Activated naive CD4-positive, alpha-beta T cell treated with anti-CD3 and anti-CD28 coated beads, Interleukin-2, amount 50 U/mL, for 16 hours (primary cell): ENCODE measurements at places on chromosomes 1 and 21.
A peak's percentile ranks its signal among the peaks of the same experiment; 100 is the strongest.

DNA sequence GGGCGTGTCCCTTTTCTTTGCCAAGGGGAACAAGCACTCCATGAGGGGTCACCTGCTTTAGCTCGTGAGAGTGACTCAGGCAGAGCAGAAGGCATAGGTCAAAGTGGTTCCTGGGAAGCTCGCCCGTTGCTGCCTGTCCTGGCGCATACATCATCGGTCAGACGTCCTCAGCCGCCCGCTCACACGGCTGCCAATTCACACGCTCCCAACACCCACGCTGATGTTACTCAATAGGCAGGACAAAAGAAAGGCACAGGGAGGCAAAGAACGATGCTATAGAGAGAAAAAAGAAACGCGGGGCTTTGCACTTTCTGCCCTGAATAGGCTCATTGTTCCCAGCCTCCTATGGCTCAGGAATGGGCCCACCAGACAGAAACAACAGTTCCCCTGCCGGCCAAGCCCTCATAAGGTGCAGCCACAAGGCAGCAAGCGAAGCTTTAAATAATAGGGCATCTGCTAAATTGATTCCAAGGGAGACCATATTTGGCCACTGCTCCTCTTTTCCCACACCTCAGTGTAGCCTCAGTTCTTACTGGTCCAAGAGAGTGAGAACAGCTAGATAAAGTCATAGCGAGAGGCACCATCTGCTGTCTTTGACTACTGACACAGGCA, 38.7 kb downstream of the VTCN1 start:
- DNase-seq = no peak

DNA sequence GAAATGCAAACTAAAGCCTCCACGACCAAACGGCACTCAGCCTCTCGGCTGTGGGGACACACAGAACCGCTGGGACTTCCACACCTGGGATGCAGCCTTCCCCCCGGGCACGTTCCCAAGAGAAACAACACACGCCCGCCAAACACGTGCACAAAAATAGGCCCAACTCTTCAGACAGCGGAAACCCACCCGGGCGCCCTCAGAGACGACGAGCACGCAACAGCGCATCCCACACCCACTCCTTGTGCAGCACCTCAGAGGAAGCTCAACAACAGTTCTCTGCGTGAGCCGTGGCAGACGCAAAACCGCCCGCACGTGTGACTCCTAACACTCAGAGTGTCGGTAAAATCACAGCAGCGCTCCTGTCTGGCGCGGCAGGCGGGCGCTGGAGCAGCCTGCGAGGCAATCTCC, 5.3 kb downstream of the C1orf159 start:
- no peak for DNase-seq

- peak; percentile 40 for DNase-seq
Measured at GRCh38 chr1:86913399-86913895, 479 bp downstream of the SELENOF start.

GRCh38 chr1:50812346-50812745, 147.7 kb downstream of the FAF1 start:
- DNase-seq = no peak

- no peak for DNase-seq
Measured at GRCh38 chr21:45334591-45335081, 46.9 kb upstream of the POFUT2 start.

GRCh38 chr1:159581422-159581821, 6.2 kb upstream of the APCS start:
- no peak for DNase-seq

GRCh38 chr1:168772428-168773060, 43.5 kb upstream of the DPT start:
- DNase-seq = no peak

DNA sequence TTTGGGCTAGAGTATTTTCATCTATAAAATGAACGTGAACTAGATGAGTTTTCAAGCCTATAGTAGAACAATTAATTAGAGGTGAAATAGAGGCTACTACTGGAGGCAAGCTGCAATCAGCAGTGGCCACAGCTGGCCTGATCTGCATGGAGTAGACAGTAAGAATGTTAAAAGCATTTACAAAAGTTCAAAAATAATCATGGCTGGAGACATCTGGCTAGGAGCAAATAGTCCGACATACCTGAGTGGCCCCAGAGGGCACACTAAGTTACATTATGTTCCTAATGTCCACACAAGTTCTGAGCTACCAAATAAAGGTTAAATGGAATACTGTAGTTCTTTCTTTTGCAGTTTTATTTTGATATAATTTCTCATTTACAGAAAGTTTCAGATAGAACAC, 28.0 kb downstream of the MPZL1 start:
- DNase-seq = no peak

DNA sequence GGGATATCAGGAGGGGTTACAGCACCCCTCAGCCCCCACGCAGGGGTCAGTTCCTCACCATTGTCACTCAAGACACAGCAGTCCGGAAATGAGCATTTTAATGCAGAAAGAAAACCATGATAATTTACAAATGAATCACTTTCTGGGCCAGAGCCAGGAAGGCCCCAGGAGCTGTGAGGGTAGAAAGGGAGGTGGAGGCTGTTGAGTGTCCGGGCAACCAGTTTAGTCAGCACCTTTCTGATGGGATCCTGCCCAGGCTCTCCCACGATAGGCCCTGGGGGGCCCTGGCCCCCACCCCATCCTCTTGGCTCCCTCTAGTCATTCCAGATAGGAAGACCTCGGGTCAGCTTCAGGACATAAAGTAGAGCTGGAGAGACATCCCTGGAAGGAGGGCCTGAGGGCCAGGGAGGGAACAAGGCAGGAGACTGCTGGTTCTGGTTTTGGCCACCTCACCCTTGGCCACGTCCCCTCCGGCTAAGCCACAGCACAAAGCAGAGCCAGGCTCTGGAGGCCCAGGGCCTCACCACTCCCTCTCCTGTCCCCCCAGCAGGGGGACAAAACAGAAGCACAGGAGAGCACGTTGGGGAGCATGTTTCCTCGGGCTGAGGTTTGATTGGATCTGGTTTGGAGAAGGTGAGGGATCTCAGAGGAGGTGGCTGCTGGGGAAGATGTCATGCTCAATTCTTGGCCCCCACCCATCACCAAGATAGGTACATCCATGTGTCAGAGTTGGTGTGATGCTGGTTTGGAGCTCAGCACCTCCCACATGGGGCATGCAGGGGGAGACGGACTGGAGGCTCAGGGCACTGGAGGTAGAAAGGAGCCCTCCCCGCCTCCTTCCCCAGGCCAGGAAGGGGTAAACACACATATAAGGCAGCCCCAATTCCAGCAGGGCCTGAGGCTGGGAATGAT, 20.6 kb downstream of the ETNK2 start:
- no peak for DNase-seq

DNA sequence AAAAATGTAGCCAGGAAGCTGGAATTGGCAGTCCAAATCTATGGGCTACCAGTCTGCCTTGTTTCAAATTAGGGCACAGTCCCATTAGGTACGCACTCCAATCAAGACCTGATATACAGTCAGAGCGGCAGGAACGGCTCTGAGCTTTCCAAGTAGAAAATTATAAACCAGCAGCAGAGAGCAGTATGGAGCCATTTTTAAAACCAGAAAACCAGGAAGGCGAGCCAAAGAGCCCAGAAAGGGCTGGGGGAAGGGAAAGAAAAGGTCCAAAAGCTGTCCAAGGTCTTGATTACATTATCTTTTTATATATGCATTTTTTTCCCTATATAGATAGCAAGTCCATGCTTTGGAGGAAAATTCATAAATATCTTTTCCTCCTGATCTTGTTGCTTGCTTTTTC, 719.0 kb downstream of the RWDD3 start:
- no peak for DNase-seq

- no peak for DNase-seq
Measured at GRCh38 chr21:36155603-36156338, 853 bp upstream of the DOP1B start.

DNA sequence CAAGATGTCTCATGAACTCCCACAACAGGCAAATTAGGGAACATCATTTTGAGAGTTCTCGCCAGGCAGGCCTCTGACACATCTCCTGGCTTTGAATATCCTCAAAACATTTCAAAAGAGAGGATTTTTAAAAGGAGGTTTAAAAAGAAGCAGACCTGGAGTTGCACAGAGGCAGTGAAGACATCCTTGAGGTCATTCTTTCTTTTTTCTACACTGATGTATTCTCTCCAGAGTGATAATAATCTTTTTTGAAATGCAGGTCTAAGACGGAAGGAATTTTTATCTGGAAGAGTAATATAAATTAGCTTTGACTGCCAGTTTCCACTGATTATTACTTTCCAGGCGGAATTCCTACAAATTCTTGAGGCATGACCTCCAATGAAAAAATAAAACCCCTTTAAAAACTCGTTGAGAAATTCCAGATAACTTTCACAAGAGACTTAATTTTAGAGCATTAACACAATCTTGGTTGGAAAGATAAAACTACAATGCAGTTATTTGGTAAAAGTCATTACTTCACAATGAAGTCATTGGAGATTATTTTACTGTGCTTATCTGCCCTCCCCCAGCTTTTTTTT, 125.0 kb downstream of the LYPLAL1 start:
- DNase-seq = no peak
